Epithelial cell of proximal tubule (primary cell): ENCODE measurements at places on chromosomes 12 and 14.
A peak's percentile ranks its signal among the peaks of the same experiment; 100 is the strongest.

GRCh38 chr12:94650143-94651056, at the start of gene TMCC3:
TMCC3 (minus strand) TSS chr12:94650557; CDS start chr12:94650430, 127 bp downstream.
- no peak for DNase-seq

DNA sequence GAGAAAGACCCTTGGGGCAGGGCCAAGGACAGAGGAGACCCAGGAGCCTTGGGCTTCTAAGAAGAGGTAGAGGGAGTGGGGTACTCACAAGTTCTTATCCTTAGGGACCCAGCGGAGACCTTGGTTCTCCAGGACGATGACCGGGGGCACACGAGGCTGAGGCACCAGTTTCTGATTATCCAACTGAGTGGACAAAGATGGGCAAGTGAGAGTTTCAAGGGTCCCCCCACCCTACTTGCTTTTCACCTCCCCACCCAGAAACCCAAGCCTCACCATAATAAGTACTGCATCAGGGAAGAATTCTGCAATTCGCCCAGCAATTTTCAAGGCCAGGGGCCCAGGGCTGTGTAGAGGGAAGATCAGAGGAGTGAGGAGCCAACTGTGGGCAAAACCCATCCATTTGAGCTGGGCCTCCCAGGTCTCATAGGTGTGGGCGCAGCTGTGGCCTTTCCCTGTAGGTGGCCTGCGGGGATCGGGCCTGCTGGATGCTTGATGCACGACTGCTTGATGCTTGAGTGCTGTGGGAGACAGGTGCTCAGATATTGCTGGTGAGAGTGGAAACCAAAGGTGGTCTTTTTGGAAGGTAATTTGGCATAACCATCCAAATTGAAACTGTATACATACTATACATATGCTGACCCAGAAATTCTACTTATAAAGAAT, 2.0 kb downstream of the EMC9 start:
- no peak for DNase-seq

DNA sequence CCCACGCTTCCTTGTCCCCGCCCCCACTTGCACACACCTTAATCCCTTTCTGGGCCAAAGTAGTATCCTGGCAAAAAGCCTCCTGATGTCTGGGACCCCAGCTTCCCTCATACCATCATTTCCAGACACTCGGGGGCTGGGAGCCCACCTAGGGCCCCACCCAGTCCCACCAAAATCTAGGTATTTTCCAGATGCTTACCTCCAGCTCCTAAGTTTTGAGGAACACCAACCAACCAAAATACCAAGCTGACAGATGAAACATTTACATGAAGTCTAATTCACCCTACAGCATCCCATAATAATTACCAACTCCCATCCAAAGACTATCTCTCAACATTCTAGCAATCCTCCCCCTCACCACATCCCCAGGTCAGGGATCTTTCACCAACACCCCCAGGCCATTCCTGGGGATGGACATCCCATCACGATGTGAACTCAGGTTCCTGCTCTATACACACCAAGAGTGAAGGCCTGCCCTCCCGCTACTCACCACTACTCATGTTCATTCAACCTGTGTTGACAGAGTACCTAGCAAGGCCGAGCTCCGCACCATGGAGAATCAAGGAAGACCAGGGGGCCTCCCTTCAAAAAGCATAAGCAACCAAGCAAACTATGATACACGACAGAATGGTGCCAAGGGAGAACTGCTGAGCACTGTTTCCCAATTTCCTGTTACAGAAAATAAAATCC, 1.6 kb upstream of the CHD4 start:
- DNase-seq, result no peak

DNA sequence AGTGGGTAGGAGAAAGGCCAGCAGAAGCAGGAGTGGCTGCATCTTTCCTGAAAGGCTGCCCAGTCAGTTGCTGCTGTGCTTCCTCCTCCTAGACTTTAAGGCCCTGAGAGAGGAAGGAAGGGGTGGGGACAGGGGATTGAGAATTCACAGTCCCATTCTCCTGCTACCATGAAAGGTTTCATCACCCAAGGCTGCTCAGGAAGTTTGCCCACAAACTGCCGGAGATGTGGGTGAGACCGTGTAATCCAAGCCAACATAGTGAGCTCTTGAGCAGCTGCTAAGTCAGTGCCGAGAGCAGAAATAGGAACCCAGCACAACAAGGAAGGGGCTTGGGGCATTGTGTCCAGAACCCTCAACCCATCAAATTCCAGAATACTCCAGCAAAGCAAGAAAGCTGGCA, at the start of gene CTSG:
TSS of gene CTSG (minus strand) at position 69 of the 400 bp plus-strand sequence. CDS start at position 42, 27 bp downstream.
- no peak for DNase-seq

DNA sequence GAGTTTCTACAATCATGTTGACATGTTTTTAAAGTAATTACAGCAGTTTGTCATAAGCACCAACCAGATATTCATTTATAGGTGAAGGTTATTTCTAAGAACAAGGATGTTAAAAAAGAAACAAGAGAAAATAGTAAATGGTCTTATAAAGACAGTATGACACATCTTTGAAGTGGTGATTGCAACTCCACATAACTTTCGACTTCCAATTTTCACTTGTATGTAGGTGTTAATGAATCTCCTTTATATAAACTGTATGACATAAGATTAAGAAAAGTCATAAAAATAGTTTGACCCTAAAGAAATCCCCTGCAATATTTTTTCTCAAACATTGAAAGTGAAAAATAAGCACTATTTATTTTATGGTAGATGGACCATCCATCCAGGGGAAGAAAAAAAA, 144.8 kb upstream of the PTPRQ start:
- DNase-seq, result no peak

GRCh38 chr14:83085136-83085535, 1551.5 kb upstream of the SEL1L start:
- DNase-seq, result no peak

- no peak for DNase-seq
Measured at GRCh38 chr12:92271341-92271740, 125.7 kb upstream of the BTG1 start.

DNA sequence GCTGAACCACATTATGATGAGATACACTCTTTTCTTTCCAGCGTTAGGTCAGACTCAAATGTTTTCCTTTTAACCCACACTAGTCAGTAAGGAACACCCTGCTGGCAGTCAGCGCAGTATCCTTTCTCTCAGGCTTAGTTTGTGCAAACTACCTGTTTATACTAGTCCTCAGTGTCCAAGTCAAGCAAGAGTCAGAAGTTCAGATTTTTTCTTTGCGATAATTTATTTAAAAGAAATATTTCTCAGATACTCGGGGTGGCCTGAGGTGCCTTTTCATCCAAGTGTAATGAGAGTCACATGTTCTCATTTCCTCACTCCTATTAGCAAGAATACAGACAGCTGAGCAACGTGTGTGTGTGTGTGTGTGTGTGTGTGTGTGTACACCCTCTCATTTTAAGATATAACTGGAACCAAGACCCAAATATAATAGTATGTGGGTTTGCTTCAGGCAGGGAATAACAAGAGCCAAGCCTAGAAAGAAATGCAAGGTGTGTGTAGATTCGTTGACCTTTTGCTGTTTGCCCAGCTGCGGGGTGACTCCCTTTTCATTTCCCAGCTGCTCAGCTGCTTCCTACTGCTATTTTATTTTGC, 182.7 kb downstream of the KICS2 start:
- DNase-seq, result peak; percentile 40

DNA sequence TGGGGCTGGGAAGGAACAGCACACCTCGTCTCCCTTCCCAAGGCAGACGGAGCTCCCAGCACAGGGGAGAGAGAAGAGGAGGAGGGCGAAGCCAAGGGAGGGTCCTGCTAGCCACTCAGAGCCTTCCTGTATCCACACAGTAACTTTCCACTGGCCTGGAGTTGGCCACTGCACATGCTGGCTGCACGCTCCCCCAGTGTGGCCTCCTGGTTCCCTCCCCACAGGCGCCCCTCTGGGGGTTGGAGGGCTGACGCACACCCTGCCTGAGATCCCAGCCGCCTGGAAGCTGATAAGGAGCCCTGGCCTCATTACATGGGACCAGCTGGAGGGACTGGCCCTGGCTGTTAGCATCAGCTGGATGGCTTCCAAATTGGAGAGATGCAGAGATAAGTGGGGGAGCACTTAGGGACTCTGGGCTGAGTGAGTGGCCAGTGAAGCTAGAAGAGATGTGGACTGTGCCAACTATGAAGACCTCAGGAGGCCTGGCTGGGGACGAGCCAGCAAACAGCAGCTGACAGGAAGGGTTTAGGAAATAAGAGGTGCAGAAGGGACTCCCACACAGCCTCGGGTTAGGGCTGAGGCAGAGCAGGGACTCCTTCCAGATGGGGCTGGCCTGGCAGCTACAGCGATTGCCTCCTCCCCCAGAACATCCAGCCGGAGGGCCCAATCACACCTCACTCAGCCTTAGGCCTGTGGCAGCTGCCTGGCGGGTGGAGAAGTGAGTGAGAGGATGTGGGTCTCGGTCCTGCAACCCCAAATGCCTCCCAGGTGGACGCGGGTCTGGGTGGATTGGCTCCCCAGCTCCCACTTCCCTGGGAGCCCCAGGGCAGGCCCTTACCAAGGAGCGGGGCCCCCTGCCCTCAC, 26.3 kb upstream of the BCDIN3D start:
- DNase-seq, result no peak

DNA sequence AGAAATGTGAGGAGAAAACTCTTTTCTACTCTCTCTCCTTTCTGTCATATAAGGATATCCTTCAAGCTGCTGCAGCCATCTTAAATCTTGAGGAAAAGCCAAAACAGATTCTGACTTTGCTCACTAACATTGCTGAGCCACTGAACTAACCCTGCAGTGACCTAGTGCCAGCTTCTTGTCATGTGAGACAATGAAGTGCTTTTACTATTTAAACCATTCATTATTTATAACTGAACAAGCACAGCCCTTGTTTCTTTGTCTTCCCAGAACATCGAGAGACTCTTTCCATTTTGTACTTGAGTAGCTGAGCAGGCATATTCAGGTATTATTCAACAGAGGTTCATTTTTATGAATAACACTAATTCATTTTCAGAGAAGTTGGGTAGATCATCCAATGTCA, 455.0 kb upstream of the TMPO start:
- no peak for DNase-seq

DNA sequence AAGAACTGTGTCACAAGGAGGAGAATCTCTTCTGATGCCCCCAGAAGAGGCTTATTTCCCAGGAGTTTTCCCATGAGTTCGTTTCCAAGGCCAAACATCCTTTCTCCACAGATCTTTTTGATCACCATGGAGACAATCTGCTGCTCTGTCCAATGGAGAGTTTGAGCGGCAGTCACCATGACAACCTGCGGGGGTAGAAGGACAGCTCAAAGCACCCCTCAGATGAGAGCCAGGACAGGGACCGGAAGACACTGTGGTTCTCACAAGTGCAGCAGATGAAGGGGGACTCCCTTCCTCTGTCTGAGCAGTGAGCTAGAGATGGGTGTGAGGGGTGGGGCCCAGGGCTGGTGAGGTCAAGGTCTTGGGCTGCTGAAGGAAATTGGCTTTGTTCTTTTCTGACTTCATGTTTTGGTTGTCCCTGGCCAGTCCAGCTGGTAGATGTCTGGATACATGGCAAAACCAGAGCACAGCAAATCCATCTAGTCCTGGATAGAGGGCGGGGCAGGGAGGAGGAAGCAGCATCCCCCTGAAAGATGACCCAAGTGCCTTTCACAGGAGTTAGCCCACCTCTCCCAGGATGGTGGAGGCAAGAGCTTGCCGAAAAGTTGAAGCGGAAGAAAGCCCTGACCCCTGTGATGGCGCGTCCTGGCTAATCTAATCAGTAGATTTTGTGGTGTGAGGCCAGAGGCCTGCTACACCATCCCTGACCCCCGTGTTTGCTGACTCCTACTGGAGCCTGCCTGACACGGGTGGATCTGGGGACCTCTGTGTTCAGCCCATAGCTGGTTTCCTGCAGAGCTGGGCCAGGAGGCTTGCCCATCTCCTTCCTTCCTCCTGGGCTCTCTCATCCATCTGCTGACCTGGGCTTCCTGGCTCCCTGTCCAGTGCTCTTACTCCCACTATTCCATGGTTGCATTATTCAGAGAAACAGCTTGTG, 24.4 kb downstream of the DHRS2 start:
- no peak for DNase-seq

DNA sequence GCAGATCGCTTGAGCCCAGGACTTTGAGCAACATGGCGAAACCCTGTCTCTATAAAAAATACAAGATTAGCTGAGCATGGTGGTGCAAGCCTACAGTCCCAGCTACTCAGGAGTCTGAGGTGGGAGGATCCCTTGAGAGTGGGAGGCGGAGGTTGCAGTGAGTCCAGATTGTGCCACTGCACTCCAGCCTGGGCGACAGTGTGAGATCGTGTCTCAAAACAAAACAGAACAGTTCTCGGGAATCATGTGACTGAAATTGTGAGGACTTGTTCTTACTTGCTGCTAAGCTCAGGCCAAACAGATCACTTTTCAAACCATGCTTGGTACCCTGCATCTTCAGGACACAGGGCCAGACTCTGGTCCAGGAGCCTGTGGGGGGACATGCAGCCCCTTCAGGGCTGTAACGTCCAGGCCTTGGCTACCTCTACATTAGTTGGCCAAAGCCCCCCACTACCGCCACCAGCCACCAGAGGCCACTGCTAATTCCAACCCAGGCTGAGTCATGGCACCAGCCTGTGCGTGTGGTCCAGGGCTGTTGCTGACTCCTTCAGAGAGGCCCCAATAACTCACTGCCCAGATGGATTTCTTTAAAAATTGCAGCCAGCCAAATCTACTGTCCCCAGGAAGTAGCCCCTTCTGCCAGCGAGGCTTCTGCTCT, 33.4 kb upstream of the SYNDIG1L start:
- DNase-seq, result no peak

- no peak for DNase-seq
Measured at GRCh38 chr14:76510181-76510580, 134.2 kb downstream of the ESRRB start.

DNA sequence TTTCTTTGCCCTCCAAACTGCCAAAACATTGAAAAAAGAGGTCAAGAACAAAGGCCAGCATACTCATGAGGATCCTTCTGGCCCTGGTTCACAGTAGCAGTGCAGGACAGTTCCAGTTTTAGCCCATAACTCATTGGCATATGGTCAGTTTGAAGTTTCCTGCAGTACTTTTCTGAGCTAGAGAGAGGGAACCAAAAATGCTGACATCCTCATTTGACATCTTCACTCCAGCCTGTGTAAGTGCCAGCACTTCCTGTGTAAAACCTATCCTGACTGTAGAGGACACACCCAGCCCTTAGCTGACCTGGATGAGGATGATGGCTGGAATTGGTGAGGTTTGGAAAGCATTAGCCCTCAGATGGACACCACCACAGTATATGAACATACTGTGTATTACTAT, 84.1 kb downstream of the FGD4 start:
- DNase-seq, result no peak
